ENCODE measurements at places on chromosomes 12 and 14.

DNA sequence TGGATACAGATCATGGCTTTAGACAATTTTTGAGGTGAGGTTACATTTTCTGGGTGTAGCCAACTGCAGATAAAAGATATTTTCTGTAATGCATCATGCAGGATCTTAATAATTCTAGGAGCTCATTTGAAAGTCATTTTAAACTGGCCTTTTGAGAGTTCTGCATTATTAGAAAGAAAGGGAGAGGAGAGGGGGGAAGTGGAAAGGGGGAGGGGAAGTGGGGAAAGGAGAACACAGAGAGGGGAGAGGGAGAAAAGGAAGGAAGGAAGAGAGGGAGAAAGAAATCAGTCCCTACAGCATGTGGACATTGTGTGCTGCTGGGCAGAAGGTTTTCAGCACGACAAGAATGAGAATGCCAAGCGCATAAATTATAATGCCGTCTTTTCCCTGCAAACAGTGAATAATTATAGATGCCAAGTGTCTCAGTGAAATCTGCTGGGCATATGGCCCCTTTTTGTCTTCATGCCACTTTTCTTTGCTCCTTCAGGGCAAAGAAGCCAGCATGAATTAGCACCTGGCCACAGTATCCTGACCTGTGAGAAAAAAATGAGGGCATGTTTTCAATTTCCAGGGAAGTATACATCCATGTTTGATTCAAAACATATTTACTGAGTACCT, 22.7 kb upstream of the PPP2R5C start:
- no peak for DNase-seq

DNA sequence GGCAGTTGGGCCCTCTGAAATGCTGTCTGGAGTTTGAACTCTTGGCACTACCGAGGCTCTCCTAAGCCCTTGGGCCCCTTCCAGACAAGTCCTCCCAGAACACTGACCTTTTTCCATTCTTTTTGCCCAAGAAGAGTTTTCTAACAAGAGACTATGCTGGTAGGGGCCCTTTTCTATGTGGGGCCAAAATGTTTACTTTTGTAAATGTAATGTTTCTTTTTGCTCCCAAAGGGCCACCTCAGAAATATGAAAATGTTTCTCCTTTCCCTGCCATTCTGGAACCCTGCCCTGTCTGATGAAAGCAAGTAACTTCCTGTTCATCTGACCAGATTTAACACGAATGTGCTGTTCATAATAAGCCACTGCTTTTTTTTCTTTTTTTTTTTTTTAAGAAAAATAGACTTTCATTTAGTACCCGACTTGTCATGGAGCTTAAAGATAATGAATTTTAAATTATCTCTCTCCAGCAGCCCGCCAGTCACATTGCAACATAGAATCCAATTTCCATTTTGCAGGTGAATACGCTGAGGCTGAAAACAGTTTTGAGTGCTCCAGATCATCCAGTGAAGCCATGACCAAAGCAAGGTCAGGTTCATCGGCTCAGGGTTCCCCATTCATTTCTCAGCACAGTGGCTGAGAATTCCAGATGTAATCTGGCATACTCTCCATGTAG, 169.9 kb downstream of the DPF3 start:
- no peak for DNase-seq

DNA sequence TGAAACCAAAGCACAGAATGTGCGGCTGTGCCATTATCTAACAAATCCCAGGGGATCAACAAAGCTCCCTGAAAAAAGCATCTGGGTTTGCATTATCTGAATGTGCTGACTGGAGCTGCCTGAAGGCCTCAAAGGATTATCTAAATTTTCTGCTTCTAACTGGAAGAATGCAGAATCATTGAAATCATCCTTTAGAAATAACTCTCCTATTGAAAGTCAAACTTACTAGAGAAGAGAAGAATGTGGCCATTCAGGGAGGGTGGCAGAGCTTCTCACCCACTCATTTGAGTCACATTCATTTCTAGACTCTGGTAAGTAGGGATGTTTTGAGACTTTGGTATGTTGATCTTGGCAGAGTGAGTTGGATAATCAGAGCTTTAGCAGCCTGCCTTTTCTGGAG, 220.6 kb upstream of the RGS6 start:
- DNase-seq = no peak

- no peak for DNase-seq
These were observed 131.3 kb downstream of the SLC25A47 start for GRCh38 chr14:100454437-100454836.
